ENCODE measurements at places on chromosomes 11 and 22.

DNA sequence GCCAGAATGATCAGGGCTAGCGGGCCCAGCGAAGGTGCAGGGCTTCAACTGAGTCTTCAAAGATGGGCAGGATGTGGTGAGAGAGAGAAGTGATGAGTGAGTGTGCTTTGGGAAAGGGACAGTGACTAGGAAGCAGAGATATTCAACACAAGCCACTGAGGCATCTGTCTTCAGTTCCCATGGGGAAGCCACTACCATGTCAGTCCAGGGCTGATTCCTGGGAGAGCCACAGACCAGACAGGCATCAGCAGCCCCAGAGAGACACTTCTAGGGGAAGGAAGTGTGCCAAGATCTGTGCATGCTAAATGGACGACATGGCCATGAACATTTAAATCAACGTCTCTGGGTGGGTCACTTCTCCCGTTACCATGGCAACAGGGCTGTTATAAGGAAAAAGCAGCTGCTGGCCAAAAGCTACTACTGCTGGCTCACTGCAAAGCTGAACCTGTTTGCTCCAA, 28.5 kb downstream of the P4HA3 start:
- no peak for DNase-seq

DNA sequence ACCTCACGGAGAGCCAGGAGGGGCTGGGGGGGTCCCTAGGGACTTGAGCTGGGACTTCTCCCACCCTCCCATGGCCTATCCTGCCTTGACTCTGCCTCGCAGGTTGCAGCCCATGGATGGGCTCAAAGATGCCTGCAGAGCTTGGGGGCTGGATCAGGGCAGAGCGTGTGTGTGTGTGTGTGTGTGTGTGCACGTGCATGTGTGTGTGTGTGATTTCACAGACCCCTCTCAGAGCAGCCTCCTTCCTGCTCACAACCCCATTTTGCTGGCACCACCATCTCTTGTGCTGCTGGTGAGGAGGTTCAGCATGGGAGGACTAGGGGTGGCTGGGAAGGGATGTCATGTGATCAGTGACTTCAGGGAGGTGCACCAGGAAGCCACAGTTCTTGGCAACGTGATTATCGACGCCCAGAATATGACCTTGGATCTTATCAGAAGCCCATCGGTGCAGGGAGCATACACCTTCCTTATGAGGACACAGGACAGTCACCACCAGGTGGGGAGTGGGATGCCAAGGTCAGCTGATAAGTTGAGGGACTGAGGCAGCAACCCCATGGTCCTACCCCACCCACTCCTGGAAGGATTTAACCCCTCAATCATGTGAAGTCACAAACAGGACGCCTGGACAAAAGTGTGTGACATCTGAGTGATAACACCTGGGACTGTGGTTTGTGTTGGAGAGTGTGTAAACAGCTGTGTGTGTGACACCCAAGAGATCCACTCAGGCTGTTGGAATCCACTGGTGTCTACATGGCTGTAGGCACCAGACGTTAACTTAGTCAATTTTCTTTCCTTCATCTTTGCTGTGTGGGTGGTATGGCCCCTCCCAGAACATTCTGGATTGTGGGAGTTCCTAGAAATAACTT, 1.8 kb upstream of the NAALADL1 start:
- no peak for DNase-seq

DNA sequence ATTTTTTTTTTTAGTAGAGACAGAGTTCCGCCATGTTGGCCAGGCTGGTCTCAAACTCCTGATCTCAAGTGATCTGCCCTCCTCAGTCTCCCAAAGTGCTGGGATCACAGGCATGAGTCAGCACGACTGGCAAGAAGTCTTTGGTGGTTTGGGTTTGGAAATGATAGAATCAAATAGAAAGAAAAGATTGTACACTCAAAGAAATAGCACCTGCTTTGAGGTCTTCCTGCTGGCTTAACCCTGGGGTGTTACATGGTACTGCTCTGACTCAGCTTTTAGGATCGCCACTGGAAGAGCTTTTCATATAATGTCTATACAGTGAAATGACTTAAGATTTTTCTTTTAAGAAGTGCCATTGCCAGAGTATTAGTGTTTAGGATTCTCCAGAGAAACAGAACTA, 50.2 kb downstream of the JAM3 start:
- no peak for DNase-seq

GRCh38 chr11:5277807-5278382, 8.2 kb upstream of the HBE1 start:
- no peak for DNase-seq

DNA sequence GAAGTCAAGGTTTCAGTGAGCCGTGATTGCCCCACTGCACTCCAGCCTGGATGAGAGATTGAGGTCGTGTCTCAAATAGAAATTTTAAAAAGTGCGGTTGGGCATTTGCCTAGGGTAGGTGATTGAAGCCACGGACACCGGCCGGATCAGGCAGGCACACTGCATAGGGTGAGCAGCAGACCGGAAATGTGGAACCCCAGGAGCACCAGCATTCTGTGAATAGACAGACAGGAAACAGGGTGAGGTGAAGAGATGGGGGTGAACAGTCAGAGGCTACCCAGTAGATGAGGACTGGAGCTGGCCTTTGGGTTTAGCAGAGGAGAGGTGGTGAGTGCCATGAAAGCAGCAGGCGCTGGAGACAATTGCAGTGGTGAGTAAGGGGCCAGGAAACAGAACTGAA, 43.5 kb downstream of the PPFIA1 start:
- no peak for DNase-seq

- DNase-seq: no peak
These were observed 383.5 kb upstream of the CADM1 start for GRCh38 chr11:115887727-115888126.

- DNase-seq: peak; percentile 87
These were observed 35.0 kb downstream of the CWC15 start for GRCh38 chr11:94938095-94939055.

DNA sequence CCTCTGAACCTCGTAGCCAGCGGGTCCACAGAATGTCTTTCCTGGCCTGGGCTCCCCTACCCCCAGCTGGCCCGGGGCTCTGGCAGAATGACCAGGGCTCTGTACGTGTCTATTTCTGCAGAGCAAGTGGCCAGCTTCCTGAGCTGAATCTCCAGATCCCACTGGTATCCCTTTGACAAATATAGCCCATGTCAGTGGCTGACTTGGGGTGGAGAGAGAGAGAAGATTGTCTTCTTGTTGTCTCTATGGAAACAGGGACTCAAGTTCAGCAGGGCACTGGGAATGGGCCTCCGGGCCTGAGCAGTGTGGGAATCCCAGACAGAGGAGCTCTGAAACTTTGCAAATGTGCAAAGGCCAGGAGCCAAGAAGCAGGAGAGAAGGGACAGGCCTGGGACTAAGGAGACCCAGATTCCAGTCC, 33.9 kb downstream of the ANO1 start:
- DNase-seq: peak; percentile 55

- DNase-seq: no peak
These were observed 2.5 kb downstream of the CSTF3 start for GRCh38 chr11:33158596-33159275.

DNA sequence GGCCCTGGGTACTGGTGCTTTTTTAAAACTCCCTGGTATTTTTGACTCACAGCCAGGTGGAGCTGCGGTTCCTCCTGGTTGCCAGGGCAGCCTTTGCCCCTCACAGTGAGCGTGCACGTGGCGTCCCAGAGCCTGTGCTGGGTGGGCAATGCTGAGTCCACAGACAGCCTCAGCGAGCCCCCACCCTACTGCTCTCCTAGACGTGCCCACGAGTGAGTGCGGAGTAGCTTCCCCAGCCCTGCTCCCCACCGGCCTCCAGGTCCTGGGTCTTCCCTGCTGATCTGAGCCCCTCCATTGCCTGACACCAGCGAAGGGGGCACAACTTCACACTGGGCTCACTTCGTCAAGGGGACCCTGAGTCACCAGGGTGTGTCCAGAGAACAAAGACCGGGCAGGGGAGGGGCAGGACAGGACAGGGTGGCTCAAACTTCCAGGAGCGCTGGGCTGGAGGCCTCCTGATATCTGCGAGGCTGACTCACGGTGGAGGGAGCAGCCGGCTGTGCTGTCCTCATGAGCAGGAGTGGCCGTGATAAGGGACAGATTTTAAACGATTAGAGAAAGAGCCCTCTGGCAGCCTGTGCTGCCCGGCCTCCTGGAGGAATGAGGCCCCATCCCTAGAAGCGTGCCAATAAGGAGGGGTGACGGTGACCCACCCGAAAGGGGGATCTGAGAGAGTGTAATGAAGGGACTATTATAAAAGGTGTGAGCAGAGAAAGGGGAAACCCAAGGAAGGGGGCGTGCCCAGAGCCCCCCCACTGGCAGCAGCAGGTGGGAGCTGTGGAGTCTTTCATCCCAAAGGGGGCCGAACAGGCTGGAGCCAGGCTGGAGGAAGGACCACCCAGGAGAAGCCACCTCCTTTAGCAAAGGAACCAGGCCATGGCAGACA, 129.3 kb upstream of the FGF3 start:
- DNase-seq: no peak

- DNase-seq: no peak
These were observed 284.4 kb upstream of the MTNR1B start for GRCh38 chr11:92685049-92685448.

- no peak for DNase-seq
These were observed 690 bp upstream of the UVRAG start for GRCh38 chr11:75814363-75814676.

DNA sequence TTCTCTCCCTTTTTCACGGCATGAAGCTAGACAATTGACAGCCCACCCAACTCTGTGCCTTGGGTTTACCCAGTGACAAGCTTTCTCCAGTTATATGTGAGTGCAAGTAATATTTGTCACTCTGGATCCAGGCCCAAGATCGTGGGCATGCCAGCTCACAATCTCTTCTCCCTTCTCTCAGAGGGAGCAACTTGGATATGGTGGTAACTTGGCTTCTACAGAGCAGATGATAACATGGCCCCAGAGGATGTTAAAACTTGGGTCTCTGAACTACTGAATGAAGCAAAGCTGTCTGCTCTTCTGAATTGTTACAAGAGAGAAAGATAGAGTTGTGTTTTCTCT, 20.8 kb downstream of the C11orf96 start:
- DNase-seq: no peak

GRCh38 chr22:26463101-26463661, 20.4 kb downstream of the HPS4 start:
- no peak for DNase-seq
